ENCODE measurements at places on chromosomes 5 and 9.

- DNase-seq, result no peak
These were observed 68.8 kb downstream of the SLC44A1 start for GRCh38 chr9:105313238-105313637.

GRCh38 chr5:17694914-17695313 is 60.7 kb downstream of the TAF11L14 start:
- no peak for DNase-seq

DNA sequence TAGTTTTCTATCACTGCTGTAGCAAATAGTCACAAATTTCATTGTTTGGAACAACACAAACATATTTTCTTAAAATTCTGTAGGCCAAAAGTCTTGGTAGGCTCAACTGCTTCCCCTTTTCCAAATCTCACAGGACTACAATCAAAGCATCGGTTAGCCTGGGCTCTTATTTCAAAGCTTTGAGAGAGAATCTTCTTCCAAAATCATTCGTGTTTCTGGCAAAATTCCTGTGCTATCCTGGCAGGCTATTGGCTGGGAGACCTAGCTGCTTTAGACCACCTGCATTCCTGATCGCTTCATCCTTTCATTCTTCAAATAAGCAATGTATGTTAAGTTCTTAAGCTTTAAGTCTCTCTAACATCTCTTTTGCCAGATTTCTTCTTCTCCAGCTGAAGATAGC is 629.8 kb upstream of the CDH18 start:
- no peak for DNase-seq

GRCh38 chr9:113492343-113493202 is 29.0 kb downstream of the RGS3 start:
- DNase-seq, result peak; percentile 69

DNA sequence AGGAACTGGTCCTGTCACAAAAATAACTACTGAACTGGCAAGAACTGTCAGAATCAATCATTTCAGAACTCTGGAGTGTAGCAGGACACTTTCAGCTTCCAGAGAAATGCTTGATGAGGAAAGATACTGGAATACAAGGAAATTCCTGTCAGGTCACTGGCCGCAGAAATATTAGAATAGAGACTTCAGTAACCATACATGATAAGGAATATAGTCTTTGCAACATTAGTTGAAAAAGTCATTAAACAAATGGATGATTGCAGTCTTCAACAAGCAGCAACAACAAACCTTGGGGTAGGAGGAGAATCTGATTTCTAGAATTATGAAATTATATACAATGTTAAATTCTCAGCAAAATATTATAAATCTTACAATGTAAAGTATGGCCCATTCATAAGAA is 88.2 kb downstream of the CCDC192 start:
- no peak for DNase-seq

DNA sequence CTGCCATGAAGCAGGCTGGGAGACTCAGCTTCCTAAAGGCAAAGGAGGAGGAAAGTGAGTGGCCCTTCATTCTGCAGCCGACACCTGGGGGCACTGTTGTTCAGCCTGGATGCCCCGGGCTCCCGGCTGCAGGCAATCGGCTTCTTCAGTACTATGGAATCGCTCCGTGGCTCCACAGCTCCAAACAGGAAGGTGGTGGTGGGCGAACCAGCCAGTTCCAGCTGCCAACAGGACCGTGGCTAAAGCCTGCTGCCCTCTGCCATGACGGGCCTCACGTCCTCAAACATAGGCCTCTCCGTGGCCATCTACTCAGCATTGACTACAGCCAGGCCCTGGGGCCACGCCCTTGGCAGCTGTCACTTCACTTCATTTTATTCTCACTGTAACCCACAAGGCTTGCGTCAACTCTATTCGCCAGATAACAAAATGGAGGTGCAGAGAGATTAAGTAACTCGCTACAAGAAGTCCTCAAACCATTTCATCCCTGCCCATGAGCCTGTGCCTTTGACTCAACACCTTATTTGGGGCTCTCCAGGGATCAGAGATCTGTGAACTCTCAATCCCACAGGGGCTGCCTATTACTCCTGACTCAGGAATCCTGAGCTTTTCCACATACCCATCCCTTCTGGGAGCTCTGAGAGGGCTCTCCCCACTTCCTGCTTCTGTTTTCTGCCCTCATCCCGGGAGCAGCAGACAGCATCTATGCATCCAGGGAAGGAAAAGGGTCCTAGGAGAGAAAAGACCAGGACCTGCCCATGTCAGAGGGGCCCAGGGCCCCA is 38.0 kb downstream of the PAX5 start:
- DNase-seq, result peak; percentile 47

All from left cardiac atrium (tissue), 4 donors.